Activated T-cell treated with anti-CD3 and anti-CD28 coated beads, Interleukin-2, amount 50 U/mL, for 24 hours (primary cell): ENCODE measurements at places on chromosomes 13 and 19.

GRCh38 chr13:24618011-24618955 is 61.9 kb upstream of the ATP12A start:
- DNase-seq = peak; percentile 75

- DNase-seq = no peak
Observed at GRCh38 chr19:40413291-40413845, at the start of gene PRX. Gene PRX, minus strand, starts transcription at chr19:40413378. Its CDS starts 5,446 bp downstream, at chr19:40407932.

- DNase-seq = no peak
Observed at GRCh38 chr19:29084266-29084665, 128.7 kb downstream of the UQCRFS1 start.

GRCh38 chr13:34352958-34353357 is 535.0 kb downstream of the RFC3 start:
- DNase-seq = no peak

DNA sequence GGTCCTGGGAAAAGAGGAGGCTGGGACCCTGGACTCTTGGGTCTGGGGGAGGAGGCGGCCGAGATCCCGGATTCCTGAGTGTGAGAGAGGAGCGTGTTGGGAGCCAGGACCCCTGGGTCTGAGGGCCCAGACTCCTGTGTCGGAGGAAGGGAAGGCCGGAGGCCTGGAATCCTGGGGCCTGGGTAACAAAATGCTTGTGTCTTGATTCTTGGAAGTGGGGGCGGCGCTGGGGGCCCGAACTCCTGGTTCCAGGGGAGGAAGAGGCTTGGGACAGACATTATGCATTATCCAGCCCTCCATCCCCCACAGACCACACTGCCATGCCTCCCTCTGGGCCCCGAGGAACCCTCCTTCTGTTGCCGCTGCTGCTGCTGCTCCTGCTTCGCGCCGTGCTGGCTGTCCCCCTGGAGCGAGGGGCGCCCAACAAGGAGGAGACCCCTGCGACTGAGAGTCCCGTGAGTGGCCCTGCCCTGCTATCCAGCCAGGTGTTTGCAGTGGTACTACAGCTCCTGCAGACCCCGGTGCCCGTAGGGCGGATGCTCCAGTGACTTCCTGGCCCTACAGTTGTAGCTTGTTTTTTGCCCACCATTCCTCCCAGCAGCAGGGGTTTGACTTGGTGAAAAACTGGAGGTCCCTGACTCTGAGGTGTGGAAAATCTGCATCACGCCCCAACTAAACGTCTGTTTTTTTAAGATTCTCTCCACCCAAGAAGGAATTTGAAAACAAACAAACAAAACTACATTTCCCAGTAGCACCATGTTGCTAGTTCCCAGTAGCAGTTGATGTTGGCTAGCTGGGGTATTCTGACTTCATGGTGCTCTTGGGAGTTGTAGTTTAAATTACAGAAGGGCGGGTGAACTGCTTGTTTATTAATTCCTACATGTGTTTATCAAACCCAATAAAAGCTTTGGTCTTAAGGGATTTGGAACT is 630 bp downstream of the NUCB1 start:
- DNase-seq = peak; percentile 56

DNA sequence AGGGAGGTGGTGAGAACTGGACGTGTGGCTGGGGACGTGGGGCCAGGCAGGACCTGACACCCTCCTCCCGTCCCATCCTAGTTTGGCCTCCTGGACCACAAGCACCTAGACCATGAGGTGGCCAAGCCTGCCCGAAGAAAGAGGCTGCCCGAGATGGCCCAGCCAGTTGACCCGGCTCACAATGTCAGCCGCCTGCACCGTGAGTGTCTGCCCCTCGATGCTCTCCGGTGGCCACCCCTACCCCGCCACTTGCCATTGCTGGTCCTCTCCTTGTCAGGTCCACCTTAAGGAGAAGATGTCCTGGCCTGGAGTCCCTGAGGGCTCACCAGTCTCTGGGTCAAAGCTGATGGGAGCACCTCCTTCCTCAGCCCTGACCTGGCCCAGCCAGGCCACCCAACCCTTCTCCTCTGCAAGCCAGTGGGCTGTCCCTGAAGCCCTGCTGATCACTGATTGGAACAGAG is 2.2 kb downstream of the ANGPTL4 start:
- DNase-seq = no peak

GRCh38 chr19:46573679-46574498 is 27.2 kb upstream of the CALM3 start:
- DNase-seq = no peak

GRCh38 chr13:98446234-98446621 is 130.7 kb downstream of the STK24 start:
- no peak for DNase-seq

DNA sequence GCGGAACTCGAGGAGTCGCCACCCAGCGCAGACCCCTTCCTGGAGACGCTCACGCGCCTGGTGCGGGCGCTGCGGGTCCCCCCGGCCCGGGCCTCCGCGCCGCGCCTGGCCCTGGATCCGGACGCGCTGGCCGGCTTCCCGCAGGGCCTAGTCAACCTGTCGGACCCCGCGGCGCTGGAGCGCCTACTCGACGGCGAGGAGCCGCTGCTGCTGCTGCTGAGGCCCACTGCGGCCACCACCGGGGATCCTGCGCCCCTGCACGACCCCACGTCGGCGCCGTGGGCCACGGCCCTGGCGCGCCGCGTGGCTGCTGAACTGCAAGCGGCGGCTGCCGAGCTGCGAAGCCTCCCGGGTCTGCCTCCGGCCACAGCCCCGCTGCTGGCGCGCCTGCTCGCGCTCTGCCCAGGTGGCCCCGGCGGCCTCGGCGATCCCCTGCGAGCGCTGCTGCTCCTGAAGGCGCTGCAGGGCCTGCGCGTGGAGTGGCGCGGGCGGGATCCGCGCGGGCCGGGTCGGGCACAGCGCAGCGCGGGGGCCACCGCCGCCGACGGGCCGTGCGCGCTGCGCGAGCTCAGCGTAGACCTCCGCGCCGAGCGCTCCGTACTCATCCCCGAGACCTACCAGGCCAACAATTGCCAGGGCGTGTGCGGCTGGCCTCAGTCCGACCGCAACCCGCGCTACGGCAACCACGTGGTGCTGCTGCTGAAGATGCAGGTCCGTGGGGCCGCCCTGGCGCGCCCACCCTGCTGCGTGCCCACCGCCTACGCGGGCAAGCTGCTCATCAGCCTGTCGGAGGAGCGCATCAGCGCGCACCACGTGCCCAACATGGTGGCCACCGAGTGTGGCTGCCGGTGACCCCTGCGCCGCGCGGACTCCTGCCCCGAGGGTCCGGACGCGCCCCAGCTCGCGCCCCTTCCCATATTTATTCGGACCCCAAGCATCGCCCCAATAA is 2.3 kb downstream of the AMH start:
- peak; percentile 68 for DNase-seq

DNA sequence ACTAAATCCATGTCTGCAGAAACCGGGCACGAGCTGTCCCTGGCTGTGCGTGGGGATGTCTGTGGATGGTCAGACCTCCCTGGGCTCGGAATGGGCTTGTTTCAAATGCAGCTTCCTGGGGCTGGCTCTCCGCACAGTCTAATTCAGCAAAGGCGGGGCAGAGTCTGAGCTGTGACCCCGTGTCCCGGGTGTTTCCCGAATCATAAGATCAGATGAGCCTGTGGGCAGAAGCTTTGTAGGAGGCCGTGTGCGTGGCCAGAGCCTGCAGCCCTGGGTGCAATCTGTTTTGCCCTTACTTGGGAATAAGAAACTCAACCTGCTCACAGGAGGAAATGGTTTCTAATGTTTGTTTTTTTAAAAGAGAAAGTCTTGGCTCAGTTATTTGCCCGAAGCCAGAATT is 13.9 kb upstream of the GNA11 start:
- no peak for DNase-seq

DNA sequence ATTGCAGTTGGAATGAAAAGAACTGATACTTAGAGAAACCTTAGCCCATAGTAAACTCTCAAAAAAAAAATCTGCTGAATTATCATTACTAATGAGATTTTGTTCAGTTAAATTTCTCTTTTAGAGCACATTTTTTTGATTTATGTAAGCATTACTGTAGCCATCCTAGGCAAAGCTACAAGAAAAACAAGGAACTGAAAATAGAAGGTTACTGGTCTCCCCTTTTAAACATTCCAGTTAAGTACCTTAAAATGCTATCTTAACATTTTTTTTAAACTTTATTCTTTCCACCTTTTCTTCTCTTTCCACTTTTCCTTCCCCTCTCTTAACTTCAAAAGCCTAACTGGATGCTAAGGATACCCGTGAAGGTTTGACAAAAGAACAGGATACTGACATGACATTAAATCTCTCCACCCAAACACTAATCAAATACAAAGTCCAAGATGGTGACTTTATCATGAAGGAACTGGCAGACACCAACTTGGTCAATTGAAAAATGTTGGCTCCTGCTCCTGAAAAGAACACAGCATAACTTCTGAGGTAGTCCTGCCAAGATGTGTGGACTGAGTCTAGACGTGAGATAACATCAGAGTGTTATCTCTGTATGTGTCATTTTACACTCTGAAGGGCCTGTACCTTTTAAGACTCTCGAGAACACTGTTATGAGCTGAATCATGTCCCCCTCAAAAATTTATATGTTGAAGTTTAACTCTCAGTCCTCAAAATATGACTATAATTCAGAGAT is 29.5 kb upstream of the SACS start:
- DNase-seq = no peak

DNA sequence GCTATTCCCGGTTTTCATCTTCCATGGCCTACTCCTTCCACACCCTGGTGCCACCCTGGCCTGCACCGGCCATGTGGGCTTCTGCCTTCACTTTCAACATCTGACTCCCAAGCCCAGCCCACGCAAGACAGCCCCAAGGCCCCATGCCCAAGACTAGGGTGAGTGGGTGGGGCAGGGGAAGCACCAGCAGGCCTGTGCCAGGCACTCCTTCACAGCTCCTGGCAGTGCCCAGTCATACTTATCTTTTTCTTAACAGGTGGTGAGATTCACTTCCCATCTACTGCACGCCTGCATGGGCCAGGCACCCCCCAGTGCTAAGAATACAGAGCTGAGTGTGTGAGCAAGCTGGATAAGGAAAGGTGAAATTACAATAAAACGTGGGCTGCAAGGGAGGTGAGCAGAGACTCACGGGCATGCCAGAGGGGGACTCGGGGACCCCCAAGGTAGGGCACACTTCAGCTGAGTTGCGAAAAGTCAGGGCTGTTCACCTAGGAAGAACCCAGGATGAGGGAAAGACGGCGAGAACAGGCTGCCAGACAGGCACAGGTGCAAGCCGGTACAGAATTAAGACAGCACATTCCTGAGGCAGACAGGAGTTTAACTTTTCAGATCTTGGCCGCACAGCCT is 55.7 kb downstream of the COL4A1 start:
- DNase-seq = no peak

GRCh38 chr13:100984085-100984705 is 309.6 kb upstream of the TMTC4 start:
- no peak for DNase-seq

GRCh38 chr19:46697204-46697960 is 19.5 kb downstream of the PRKD2 start:
- no peak for DNase-seq

GRCh38 chr19:27887946-27888345 is 1325.0 kb downstream of the UQCRFS1 start:
- no peak for DNase-seq

DNA sequence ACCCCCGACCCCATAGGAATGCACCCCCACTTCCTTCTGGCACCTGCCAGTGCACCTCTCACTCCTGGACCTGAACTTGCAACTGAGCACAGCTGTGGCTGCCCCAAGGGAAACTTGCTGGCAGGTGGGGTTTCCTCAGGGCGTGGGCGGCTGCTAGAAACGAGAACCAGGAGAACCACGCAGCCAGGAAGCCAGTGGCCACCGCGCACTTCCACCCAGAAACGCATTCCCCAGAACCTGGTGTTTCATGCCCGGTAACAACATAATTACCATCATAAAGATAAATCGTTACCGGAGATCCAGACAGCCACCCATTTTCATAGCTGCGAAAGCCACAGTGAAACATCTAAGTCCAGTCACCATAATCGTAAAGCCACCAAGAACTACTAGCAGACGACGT is 75.2 kb upstream of the C13orf46 start:
- peak; percentile 79 for DNase-seq

- DNase-seq = no peak
Observed at GRCh38 chr19:38691938-38692457, 44.5 kb downstream of the ACTN4 start.

DNA sequence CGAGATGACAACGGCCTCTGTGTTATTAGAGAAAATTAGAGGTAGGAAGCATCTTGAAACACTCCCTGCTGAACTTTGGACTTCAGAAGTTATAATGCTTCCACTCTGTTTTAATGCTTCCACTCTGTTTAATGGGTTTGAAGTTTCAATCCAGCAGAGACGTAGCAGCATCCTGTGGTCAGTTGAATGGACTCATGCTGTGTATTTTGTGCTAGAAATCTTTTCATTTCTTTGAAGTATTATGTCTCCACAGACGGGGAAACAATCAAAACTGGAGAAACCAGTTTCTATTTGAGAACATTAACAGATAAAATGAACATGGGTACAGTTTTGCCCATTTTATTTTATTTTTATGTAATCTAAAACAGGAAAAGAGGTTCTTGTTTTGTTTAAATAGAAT is 1736.2 kb downstream of the SLITRK5 start:
- no peak for DNase-seq

DNA sequence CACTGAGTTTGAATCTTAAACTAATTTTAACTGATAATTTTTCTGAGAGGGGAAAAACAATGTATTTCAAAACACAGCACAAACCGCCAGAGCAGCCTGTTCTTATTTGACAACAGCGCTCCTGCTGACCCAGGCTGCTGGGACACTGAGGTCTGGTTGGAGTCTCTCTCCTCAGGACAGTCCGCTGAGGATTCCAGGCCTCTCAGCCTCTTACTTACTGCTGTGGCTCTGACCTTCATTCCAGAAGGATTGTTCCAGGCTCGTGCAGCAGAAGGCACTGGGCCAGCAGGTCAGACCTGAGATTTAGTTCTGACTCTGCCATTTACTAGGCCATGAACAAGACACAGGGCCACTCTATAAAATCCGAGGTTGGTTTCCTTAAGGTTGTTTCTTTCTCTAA is 393.6 kb downstream of the TDRD3 start:
- no peak for DNase-seq

DNA sequence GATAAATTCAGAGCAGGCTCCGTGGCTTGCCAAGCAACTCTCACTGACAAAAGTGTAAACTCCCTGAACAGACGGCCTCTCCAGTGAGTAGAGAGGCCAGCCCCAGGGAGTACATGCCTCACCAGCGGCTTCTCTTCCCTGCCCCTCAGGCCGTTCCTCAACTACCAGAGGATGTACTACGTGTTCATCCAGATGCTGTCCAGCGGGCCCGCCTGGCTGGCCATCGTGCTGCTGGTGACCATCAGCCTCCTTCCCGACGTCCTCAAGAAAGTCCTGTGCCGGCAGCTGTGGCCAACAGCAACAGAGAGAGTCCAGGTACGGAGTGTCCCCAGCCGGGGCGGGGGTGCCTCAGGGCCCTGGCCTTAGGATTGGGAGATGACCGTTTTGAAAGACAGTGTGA is 93.4 kb upstream of the MCF2L start:
- no peak for DNase-seq

- no peak for DNase-seq
Observed at GRCh38 chr13:77919921-77920294, 1.3 kb upstream of the EDNRB start.

DNA sequence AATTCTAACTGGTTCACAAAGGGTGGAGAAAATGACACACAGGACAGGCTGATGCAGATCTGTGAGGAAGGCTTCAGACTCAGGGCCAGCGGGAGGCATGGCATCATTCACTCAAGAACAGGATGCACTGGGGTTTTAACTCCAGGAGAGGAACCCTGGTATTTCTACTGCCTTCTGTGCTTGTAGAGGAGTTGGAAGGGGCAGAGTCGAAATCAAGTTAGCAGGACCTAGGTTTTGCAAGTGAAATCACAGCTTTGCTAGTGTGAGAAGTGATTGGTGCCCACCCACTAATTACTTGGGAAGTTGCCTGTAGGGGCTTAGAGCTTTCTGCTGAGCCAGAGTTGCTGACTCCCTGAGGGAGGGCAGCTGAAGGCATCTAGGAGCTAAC is 92.7 kb downstream of the AKAP11 start:
- DNase-seq = no peak
